SW480 (cell line): ENCODE measurements at places on chromosomes 6 and 20.

GRCh38 chr6:44298055-44298803 lies 14.9 kb downstream of the AARS2 start:
- DNase-seq, result no peak

DNA sequence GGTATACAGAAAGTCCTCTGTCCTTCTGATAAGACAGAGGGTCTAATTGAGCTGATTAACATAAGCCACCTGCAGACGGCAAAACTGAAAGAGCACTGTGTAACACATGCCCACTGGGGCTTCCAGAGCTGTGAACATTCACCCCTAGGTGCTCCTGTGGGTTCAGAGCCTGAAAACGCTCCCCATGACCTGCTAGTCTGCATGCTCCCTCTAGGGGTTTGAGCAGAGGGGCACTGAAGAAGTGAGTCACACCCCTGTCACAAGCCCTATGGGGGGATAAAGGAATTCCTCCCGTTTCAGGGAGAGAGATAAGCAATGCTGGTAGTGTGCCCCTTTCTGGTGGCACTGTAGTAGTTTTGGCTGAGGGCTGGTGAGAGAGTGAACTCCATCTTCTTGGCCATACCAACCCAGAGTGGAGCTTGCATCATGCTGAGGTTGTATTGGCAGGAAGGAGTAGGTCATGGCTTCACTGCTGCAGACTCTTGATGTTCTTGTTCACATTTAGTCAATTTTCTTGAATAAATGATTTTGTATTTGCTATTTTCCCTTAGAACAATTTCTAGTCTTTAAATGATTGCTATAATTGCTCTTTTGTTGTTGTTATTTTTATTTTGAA lies 637.5 kb upstream of the MAN1A1 start:
- no peak for DNase-seq

DNA sequence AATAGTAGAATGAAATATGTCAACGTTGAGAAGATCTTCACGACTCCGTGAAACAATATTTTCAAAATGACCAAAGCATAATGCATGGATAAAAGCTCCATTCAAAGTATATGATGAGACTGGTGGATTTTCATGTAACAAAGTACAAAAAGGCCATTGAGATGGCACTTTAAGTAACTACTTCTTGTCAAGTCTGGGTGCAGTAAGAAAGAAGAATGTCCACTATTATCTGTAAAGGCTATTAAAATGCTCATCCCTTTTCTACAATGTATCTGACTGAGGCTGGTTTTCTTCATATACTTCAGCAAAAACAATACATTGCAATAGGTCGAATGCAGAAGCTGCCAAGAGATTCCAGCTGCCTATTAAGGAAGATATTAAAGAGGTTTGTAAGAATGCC lies 457.4 kb downstream of the PKHD1 start:
- DNase-seq, result no peak

DNA sequence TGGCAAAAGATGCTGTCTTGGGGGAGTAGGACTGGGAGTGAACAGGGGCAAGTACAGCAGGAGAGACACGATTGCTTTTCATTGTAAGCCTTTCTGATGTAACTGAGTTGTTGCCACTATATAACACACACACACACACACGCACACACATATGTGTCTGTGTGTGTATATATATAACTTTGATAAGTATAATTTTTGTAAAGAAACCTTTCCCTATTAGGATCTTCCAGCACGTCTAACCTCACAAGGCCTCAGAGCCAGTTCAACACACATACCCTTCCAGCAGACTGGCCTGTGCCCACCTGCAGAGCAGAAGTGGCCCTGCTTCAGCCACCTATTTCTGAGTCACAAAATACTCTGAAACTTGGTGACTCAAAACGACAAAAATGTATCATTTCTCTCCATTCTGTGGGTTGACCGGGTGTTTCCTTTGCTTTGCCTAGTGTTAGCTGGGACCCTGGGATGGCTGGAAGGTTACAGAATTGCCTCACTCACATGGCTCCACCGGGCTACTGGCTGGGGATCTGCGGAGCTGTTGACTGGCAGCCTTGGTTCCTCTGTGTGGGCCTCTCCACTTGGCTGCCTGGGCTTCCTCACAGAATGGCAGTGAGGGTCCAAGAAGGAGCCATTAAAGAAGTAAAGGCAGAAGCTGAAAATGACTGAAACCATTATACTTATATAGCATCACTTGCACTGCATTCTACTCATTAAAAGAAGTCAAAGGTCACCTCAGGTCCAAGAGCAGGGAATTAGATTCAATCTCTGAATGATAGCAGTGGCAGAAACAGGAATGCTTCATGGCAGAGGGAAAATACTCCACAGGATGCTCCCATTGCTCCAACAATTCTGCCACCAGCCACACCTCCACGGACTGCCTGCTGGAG lies 126.4 kb downstream of the BANF2 start:
- no peak for DNase-seq

DNA sequence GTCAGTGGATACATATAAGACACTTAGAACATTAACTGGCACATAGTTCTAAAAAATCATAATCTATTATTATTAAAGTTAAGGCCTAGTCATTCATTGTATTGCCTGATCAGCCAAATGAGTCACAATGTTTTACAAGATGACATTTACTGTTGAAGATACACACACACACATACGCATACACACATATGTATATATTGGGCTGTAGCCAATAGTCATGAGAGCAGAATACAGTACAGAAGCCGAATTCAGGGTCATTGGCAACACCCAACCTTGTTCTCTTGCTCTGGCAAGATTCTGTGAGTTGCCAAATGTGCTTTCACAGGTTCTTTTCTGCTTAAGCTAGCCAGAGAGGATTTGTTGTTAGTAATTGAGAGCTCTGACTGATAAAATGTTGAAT lies 922.8 kb upstream of the MAP3K7 start:
- DNase-seq, result no peak

DNA sequence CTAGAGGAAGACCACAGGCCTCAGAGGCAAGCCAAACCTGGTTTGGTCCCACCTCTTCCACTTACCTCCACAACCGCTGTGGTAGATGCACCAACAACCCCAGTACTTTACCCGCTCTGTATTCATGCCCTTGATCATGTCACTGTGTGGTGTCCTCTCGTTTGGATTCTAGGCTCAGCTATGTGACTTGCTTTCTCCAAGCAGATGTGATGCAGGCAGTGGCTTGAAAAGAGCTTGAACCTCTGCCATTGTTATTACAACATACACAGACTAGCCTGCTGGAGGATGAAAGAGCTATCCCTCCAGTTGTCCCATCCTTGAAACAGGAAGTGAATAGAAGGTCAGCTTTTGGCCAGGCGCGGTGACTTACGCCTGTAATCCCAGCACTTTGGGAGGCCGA lies 147.7 kb downstream of the ZNF217 start:
- DNase-seq, result no peak

GRCh38 chr6:43481075-43481474 lies 3.7 kb downstream of the TJAP1 start:
- no peak for DNase-seq

DNA sequence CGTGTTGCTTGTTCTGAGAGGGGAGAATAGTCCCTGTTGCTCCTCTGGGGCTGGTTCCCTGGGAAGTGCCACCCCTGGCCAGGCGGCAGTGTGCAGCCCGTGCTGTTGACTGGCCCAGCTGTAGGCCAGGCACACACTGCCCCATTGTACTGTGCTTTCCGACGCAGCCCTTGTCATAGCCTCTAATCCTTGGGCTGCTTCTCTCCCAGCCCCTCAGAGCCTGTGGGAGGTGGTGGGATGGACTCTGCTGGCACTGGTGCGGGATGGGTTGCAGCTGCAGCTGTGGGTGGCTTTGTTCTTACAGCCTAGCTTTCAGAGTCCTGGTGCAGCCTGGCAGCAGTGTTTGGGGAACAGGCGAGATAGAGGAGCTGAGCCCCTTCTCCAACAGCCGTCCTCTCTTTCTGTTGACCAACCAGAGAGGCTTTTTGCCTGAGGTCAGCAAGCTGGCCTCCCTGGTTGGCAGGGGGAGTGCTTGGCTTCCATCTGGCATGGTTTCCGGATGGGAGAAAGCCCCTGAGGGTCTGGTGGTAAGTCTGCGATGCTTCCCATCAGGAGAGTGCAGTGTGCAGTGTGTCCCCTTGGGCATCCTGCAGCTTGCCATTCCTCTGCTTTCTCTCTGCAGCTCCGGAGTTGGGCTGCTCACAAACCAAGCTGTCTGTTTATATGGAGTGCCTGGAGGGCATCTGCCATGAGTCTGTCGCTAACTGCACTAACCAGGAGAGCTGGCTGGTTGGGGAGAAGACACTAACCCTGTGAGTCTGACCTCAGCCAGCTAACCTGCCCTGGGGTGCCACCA lies 12.1 kb downstream of the TJAP1 start:
- DNase-seq, result no peak

DNA sequence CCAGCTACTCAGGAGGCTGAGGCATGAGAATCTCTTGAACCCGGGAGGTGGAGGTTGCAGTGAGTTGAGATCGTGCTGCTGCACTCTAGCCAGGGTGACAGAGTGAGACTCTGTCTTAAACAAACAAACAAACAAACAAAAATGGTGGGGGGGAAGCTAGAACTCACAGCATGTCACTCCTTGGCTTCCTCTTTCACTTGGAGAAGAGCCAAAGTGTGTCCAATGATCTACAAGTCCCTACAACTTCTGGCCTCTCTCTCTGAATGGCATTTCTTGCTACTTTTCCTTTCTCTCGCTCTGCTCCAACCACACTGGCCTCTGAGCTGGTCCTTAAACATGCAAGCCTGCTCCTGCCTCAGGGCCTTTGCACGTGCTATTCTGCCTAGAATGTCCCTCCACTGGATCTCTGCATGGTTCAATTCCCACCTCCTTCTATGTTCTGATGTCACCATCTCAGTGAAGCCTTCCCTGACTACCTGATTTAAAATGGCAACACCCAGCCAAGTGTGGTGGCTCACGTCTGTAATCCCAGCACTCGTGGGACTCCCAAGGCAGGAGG lies 8.1 kb downstream of the TLDC2 start:
- DNase-seq, result no peak

DNA sequence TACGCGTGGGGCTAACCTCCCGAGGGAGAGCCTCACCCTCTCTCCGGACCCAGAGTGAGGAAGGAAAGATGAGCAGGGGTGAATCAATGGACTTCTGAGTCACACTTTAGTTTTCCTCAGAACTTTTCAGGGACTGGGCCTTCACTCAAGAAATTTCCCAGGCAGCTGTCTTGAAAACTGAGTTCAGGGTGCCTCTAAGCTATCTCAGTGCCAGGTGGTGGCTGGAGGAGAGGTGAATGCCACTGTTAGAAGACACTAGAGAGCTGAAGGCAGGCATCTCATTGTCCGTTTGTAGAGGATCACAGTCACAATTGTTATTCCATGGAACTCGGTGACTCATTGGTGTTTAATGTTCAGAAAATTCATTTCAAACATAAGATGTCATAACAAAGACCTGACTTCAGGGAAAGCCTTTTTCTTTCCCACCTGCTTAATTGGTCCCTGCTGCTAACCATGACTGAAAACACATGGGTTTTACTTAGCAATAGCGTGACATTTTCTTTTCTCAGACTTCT lies 5.3 kb upstream of the SERPINB6 start:
- DNase-seq, result no peak

GRCh38 chr6:19994909-19995308 lies 157.7 kb downstream of the ID4 start:
- no peak for DNase-seq

DNA sequence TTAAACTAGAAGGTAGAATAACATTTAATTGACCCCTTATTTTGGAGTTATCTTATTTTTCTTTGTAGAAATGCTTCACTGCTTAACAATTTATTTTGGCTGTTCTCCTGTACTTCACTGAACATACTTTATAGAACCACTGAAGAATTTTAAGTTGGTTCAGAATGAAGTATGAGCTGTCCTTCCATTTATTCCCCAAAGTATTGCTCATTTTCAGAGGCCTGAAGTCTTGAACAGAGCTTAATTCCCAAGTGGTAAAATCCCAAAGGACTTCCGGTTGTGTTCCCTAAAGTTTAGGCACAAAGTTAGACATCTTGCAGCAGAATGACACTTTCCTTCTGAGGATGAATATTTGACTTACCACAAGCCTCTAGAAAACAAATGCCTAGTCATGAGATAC lies 233.3 kb downstream of the TINAG start:
- no peak for DNase-seq

GRCh38 chr20:59165891-59166709 lies 2.5 kb downstream of the ZNF831 start:
- no peak for DNase-seq

GRCh38 chr6:493840-494239 lies 102.3 kb downstream of the IRF4 start:
- no peak for DNase-seq

- no peak for DNase-seq
These were observed 28.5 kb downstream of the IL17F start for GRCh38 chr6:52215787-52216186.

DNA sequence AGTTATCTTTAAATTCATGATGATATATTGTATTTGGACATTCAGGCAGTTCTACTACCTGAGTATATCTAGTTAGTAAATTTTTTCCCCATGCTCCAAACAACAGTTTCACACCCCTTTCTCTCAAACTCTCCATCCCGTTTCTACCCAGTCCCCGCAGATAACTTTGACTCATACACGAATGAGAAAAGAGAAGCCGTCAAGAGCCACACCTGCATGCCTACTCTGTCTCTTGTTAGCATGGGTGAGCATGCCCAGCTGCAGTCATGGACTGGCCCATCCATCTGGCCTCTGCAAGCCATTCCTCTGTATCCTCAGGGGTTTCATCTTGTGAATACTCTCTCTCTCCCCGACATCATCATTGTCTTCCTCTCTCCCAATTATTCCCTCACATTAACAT lies 41.5 kb downstream of the MYB start:
- DNase-seq, result no peak

- no peak for DNase-seq
These were observed 120.1 kb downstream of the IRF4 start for GRCh38 chr6:511488-512137.

GRCh38 chr6:170080828-170081371 lies 210.0 kb downstream of the DLL1 start:
- DNase-seq, result no peak

- DNase-seq, result peak; percentile 85
These were observed at the start of gene TUBB2B for GRCh38 chr6:3227363-3228045. TUBB2B (minus strand) TSS chr6:3227653; CDS start chr6:3227543, 110 bp downstream.

DNA sequence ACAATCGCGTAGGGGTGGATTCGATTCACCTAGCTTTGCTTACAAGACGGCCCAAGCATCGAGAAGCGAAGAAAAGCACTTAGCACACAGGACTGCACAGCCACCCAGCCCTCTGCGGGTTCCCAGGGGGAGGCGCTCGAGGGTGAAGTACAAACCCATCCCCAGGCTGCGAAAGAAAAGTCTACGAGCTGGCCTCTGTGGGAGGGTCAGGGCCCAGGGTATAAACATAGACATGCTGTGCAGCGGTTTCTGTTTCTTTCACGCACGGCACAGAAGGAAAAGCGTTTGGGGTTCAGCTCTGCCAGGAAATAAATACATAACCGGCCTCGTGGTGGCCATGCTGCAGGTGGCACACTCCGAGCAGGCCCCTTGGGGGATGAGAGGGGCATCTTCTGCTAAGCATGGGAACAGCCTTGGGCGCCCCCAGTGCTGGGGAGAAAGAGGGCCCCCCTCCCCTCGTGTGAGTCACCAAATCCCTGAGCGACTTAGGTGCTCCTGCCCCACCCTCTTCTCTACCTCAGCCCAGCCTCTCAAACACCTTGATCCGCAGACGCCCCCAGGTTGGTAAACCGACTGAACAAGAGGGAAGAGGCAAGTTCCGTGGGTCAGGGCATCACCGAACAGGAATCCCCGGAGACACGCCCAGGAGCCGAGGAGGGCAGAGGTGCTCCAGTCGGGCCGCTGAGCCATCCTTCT lies 91.6 kb upstream of the RIPOR2 start:
- DNase-seq, result no peak
